ENCODE measurements at places on chromosomes 16 and 17.

DNA sequence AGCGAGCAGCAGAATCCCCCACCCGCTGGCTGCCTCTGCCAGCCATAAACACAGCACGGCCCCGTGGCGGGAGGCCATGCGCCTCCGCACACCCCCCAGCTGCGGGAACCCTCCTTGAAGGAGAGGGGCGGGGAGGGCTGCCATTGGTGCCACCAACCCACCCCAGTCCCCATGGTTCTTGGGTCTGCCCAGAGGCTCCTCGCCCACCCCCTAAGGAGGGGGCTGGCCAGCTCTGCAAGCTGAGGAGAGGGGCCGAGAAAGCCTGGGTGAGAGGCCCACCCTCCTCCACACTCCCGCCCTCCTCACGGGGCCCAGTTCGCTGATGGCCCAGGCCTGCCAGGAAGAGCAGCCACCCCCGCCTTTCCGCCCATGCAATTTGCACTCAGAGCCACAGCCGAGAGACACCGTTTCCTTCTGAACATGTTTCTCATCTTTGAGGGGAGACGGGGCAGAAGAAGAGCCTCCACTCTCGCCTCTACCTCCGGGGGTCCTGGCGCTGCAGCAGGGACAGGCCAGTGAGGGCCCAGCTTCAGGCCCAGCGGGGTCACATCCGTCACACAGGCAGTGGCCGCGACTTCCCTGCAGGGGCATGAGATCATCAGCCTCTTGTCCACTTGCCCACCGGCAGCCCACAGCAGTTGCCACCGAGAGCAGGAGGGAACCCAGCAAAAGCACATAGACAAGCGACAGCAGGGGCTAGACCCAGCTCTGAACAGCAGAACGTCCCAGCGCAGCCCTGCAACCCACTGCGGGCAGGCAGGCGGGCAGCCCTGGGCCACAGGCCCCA lies 23.0 kb downstream of the KATNB1 start:
- no peak for DNase-seq

GRCh38 chr16:88383401-88384221 lies 852 bp downstream of the ZNF469 start:
- DNase-seq, result no peak

DNA sequence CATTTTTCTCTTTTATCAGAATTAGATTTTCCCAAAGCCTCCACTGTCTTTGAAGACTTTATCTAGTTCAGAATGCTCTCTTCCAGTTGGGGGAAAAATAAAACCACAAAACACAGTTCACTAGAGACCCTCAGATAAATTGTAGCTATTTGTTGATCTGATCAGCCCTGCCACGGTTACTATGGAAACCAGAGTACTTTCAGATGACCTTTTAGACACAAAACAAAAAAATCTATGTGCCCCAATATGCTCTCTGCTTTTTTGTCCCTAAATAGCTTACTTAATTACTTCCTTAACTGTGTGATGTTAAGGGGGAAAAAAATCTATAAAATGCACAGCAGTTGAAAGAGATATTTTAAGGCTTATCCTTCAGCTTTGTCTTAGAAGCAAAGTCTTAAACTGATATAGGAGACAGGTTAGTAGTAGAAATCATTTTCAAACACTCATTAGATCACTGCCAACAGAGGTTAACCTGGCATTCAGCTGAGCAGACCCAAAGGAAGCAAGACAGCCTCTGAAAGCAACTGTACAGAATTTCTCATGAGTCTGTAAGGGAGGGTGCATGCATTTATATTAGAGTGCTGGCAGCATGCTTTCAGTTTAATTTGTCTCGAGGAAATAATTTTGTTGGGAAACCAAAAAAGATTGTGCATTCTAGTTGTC lies 129.9 kb upstream of the CACNG5 start:
- no peak for DNase-seq

GRCh38 chr16:54204756-54205155 lies 81.8 kb downstream of the IRX3 start:
- no peak for DNase-seq

DNA sequence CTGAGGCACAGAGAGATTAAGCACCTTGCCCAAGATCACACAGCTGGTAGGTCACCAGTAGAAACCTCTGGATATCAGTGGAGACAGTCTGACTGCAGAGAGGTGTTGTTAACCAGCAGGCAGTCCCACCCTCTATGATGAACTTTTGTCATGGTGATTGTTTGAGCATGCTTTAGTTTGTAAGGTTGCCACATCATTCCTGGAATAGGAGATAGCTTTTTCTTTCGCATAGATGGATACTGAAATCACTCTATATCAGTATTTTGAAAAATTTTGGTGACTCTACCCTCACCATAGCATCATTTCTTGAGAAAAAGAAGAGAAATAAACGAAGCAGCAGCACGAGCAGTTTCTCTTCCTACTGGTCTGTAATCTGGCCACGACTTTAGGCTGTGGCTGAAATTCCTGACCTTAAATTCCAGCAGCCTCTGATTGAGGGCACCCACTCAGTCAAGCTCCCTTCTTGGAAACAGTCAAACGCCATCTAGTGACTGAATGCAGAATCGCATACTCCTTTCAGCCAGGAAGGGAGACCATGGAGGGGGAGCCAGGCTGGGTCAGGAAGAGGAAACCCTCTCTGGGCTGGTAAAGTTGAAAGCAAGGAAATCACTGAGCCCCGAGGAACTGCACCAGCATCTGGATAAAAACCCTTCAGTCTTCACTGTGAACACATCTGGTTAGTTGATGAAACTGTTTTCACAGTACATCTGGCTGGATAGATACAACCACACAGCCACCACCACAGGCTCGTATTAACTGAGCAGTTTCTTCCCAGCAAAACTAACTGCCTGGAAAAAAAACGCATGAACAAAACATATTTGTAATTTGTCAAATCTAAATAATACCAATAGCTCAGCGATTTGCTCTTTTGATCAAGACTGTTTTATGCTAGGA lies 108.5 kb upstream of the XYLT1 start:
- peak; percentile 51 for DNase-seq

DNA sequence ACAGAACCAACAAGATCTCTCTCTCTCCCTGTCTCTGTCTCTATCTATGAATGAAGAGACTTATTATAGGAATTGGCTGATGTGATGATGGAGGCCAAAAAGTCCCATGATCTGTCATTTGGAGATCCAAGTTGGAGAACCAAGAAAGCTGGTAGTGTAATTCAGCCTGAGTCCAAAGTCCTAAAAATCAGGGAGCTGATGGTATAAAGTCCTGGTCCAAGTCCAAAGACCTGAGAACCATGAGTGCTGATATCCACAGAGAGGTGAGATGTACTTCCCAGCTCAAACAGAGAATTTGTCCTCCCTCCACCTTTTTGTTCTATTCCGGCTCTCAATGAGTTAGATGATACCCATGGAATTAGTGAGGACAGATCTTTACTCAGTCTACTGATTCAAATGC lies 15.4 kb upstream of the TMIGD1 start:
- DNase-seq, result no peak

DNA sequence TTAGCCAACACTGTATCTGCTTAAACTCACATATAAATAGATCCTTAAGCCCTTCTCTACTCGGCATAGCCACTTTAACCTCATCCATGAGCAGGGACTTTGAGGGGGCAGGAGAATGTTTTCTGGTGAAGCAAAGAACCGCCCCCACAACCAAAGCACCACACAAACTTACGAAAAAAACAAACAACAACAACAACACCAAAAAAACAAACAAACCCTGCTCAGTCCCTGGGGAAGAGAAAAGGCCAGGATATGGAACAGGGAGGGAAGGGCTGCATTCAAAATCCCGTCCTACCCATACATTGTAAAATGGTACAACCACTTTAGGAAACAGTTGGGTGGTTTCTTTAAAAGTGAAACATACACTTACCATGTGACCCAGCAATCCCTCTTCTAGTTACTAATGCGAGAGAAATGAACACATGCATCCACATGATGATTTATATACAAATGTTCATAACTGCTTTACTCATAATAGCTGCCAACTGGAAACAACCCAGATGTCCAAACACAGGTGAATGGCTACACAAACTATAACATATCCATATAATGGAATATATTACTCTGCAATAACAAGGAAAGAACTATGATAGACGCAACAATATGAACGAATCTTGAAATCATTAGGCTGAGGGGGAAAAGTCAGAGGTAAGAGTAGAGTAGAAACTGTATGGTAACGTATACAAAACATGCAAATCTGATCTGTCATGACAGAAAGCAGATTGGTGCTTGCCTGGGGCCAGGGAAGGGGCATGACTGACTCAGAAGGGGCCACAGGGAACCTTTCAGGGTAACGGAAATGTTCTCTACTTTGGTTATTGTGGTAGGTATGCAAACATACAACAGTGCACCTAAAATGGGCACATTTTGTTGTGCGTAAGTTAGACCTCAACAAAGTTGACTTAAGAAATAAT lies 37.7 kb upstream of the TOB1 start:
- no peak for DNase-seq

DNA sequence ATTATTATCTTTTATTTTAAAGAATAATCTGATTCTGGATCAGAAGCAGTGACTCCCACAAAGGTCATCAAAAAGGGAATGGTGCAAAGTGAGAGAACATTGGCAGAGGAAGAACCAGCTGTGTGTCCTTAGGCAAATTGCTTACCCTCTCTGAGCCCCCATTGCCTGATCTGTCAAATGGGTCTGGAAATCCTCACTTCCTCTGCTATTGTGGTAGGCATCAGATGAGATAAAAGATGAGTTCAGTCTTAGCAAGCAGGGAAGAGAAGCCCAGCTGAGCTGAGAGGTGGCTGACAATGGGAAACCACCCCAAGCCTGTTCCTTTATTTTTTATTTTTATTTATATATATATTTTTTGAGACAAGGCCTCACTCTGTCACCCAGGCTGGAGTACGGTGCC lies 24.2 kb upstream of the PLCG2 start:
- DNase-seq, result no peak

DNA sequence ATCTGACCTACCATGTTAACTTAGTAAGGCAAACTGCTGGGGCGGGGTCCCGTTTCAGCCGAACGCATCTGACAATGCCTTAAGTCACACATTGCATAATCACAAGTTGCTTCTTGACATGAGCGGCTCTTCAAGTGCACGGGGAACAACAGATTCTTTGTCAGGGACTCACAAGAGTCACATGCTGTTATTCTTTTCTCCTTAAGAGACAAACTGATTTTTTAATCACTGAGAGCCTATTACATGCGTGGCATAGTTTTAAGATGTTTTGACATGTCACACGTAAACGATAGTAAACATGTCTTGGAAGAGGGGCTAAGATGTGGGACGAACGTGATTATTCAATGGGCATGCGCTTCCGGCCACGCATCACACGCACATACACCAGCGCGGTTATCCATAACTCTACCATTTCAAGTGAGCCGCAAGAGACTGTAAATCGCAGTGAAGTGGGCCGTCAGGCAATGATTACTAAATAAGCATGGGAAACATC lies 63.4 kb downstream of the ADCY9 start:
- DNase-seq, result no peak

DNA sequence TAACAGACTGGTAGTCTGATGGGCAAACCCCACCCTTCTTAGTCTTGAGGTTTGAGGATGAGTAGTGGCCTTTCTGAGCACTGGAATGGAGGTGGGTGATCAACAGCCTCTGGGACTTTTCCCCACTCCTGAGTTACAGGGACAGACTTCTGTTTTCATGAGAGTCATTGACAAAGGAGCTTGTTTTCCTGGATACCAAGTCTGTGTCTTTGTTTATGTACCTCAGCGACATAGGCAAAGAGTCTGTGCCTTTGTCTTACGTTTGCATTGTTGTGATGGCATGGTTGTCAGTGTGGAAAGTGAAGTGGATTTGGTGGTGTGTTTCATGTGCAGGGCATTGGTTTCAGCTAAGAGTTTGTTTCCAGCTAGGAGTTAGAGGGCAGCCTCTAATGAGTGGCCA lies 17.5 kb downstream of the EPN2 start:
- DNase-seq, result no peak

DNA sequence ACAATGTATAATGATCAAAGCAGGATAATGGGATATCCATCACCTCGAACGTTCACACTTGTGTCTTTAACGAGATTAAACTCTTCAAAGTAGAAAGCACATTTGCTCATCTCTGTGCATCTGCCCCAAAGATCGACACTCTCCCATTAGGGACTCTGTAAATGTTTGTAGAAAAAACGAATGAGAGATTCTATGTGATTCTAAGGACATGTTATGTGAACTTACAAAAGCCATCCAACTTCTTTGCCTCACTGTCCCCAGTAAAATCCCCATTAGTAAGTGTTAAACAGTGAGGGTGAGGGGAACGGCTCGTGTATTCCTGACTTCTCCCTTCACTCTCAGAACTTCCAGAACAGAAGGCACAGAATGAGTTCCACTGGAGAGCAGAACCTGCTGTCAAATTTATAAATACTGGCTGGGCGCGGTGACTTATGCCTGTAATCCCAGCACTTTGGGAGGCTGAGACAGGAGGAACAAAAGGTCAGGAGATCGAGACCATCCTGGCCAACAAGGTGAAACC lies 134.1 kb downstream of the WSCD1 start:
- no peak for DNase-seq

DNA sequence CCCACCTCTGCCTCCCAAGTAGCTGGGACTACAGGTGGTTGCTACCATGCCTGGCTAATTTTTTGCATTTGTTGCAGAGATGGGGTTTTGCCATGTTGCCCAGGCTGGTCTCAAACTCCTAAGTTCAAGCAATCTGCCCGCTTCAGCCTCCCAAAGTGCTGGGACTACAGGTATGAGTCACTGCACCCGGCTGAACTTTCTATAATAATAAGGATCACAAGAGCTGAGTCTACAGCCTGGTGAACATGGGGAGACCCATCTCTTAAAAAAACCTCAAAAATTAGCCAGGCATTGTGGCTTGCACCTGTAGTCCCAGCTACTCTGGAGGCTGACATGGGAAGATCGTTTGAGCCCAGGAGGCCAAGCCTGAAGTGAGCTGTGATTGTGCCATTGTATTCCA lies 53.5 kb downstream of the WDR59 start:
- no peak for DNase-seq

GRCh38 chr17:7503521-7503920 lies 19.4 kb downstream of the POLR2A start:
- no peak for DNase-seq

- DNase-seq, result no peak
Measured at GRCh38 chr16:58032710-58033293, 7.2 kb downstream of the MMP15 start.
